ENCODE measurements at places on chromosomes 4 and X.
A peak's percentile ranks its signal among the peaks of the same experiment; 100 is the strongest.

DNA sequence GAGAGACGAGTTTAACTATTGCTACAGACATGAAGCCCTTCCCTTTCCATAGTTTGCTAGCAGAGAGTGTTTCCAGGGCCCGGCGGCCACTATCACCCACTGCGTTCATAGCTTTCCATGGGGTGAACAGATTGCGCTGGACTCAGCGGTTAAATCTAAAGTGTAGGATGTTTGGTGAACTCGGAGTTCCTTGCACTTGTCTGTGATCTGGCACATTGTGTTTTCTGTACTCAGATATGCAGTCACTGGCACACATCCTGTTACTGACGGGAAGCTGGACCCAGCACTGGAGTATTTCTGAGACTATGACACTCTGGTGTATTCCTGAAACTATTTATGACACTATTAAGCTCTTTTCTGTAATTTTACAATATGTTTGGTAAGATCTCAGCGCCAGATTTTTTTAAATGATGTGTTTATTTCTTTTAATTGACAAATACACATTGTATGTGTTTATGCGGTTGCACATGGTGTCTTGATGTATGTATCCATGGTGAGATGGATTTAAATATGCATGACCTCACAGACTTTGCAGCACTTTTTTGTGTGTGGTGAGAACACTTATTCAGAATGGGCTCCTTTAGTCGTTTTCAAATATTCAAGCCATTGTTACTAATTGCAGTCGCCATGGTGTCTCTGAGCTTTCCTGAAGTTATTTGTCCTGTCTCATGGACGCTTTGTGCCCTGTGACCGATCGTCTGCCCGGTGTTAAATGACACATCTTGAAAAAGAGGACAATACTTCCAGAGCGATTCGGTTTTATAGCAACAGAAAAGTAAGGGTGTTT, 14.1 kb downstream of the CD99 start:
- no peak for DNase-seq

DNA sequence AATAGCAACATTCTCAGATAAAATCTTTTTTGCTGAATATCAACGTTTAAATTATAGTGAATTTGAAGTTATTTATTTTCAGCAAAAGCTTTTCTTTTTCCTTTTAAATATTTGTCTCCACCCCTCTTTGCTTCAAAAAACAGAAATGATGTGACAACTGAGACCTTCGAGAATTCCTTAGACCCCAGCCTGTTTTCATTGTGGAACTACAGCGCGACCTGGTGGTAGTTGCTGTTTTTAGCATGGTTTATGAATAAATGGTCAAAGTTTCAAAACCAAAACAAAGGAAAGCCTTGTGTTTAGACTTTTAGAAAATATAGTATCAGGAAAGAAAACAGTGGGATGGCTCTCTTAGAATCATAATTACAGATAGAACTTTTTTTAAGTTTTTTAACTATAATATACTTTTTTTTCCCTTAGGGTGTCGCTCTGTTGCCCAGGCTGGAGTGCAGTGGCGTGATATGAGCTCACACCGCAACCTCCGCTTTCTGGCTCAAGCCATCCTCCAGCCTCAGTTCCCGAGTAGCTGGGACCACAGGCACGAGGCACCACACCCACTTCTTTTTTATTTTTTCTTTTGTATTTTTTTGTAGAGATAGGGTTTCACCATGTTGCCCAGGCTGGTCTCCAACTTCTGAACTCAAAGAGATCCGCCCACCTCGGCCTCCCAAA, 26.8 kb upstream of the TMEM184C start:
- DNase-seq: peak; percentile 69

DNA sequence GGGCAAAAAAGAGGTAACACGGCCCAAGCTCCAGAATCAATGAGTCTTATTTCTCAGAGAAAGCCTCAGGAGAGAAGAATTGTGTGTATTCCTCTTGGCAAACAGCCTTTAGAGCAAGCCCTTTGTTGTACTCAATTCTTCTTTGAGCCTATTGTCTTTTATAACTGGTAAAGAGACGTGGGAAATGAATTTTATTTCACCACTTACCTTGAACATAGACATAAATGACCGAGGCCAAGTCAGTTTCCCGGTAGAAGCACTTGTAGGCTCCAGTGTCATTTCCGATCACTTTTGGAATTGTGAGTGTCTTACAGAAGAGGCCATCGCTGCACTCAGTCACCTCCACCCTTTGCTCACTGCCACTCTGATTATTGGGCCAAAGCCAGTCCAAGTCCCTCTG, 7.0 kb downstream of the KDR start:
- no peak for DNase-seq

DNA sequence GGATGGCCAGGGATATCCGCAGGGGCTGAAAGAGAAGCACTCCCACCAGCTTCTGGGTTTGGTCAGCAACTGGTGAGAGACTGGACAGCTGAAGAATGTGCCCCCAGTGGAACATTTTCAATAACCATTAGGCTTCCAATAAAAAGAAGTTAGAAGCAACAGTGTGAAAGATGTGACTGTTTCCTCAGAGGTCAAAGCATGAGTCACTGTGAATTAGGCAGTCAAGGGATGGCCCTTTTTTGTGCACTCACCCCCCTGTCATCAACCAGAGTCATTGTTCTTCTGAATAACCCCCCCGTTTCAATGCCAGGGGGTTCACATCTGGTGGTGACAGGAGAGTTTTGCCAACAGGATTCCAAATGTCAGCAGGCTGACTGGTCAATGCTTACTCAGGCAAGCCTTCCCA, 74.6 kb upstream of the SH3RF1 start:
- DNase-seq: peak; percentile 66

DNA sequence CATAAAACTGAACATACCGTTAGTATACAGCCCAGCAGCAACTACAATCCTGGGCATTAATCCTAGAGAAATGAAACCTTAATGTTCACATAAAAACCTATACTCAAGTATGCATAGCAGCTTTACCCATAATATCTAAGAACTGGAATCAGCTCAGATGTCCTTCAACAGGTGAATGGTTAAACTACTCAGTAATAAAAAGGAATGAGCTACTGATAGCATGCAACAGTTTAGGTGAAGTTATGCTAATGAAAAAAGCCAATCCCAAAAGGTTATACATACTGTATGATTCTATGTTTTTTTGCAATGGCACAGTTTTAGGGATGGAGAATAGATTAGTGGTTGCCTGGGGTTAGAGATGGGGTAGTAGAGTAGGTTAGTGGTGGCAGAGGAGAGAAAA, 9.3 kb downstream of the HTT start:
- DNase-seq: no peak

- peak; percentile 58 for DNase-seq
These were observed 52.2 kb downstream of the ANK2 start for GRCh38 chr4:113101669-113102068.

DNA sequence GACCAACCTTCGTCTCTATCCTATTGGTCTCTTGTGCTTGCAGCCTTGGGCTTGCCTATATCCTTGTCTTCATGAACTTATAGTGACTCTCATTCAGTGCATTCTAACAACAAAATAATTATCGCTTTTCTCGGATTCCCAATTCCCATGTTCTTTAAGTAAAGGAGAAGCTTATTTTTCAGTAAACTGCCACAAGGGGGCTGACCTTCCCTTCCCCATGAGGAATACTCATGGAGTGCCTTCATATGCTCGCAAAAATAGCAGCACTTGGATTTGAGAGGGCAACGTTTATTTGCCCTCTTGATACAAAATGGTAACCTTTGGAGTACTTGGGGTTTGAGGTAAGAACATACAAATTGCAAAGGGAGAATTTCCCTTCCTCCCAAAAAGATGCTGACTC, 183.2 kb upstream of the TENT5D start:
- DNase-seq: no peak

DNA sequence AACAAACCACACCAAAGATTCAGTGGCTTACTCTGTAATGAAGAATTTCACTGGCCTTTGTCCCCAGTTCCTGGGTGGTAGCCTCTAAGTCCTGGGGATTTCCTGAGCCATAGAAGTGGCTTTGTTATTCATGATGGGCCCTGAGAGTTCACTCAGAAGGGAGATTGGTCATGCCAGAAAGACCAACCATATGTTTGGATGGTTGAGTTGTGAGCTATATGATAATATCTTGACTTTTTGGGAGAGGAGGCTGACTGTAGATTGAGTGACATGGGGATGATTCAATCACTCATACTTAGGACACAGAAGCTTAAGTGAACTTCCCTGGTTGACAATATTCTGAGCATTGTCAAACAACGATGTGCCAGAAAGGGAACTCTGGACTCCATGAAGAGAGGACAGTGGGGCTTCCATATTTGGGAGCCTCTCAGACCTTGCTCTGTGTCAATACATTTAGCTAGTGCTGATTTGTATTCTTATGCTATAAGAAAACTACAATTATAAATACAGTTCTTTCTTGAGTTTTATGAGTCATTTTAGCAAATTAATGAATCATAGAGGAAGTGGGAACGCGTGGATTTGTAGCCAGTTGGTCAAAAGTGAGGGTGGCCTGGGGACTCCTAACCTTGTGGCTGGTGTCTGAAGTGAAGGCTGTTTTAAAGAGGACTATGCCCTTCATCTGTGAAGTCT, 392.0 kb downstream of the GBA3 start:
- peak; percentile 16 for DNase-seq

All from fibroblast of upper back skin (primary cell).